ENCODE measurements at places on chromosomes 13 and 19.

GRCh38 chr13:29861694-29862110 is 11.3 kb upstream of the UBL3 start:
- DNase-seq, result no peak

DNA sequence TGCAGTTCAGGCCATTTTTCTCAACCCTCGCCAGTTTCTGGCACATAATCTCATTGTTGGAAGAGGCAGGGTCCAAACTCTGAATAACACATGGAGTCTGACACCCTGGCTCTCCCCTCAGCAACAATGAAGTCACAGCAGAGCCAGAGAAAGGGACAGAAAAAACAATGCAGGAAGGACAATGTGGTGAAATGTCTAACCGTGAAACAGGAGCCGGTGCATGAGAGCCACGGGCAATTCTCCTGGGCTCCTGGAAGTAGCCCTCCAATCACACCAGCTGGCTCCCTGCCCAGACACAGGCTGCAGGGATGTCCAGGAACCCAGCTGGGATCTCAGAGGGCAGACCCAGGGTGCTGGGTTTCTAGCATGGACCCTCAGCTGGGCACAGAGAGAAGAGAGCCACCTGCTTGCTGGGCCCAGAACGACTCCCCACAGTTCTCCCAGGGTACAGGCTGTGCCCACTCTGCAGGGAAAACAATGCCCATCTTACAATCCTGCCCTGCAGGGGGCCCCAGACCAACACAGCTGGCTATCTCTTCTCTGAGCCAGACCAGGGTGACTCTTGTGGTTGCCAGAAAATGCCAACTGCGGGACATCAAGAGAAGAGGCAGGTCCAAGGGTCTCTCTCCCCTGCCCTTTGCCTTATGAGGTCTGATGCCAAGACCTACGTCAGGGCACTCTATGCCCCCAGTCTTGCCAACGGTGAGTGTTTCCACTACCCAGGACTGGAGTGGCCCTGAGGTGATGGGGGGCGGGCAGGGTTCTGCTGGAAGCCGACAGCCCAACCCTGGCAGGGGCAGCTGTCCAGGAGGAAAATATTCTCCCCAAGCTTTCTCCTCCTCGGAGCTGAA is 64.5 kb downstream of the CEBPG start:
- DNase-seq, result no peak

DNA sequence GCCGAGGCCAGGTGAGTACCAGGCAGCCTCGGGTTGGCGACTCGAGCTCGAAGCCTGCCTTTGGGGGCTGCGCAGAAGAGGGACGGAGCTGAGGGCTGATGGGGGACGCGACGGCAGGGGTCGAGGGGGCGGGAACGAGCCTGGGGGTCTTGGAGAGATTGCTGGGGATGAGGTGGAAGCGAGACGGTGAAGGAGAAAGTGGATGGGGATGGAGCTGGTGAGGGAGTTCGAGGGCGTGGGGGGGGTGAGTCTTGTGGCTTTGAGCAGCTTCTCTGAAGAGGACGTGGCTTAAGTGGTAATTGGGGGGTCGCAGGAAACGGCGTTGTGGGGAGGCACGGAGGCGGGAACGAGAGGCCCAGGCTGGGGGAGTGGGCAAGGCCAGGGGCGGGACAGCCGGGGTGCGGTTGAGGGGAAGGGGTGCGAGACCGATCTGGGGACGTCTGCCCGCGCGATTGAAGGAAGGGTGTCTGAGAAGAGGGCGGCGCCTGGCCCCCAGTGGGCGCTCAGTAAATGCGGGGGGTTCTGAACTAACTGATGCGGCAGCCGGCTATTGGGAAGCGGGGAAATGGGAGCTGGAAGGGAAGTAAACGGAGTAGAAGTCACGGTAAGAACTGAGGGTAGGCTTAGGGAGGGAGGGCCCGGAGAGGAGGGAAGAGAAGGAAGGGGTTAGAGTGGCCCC is 426 bp downstream of the MYO9B start:
- DNase-seq, result no peak

DNA sequence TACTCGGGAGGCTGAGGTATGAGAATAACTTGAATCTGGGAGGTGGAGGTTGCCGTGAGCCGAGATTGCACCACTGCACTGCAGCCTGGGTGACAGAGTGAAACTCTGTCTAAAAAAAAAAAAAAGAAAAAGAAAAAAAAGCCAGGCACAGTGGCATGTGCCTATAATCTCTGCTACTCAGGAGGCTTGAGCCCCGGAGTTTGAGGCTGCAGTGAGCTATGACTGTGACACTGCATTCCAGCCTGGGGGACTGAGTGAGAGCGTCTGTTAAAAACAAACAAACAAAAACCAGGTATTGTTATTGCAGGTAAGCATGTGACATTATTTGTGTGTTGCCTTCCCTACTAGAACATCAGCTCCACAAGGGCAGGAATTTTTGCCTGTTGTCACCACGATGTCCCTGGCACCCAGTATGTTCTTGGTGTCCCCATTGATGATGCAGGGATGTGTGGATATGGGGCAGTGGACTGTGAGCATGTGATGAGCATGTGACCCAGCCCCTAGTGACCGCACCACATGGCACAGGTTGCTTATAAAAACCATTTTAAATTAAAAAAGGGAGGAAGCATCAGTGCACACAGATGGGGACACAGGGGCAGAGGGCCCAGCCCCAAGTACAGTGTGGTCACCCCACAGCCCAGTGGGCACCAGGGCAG is 1.6 kb upstream of the KANK2 start:
- DNase-seq, result no peak

DNA sequence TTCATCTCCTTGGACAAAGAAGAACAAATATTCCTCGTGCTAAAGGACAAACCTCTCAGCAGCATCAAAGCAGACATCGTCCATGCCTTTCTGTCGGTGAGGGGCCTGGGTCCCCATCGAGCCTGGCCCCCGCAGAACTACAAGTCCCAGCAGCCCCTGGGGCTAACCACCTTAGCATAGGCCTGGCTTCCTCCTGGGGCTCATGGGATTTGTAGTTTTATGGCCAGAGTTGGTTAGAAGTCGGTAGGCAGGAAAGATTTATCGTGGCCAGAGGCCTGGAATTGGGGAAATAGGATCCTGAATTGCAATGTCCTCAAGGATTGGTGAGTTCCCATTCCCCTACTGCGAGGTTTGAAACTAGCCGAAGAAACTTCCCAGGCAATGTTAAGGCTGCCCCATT is 19.6 kb downstream of the TMEM150B start:
- no peak for DNase-seq

DNA sequence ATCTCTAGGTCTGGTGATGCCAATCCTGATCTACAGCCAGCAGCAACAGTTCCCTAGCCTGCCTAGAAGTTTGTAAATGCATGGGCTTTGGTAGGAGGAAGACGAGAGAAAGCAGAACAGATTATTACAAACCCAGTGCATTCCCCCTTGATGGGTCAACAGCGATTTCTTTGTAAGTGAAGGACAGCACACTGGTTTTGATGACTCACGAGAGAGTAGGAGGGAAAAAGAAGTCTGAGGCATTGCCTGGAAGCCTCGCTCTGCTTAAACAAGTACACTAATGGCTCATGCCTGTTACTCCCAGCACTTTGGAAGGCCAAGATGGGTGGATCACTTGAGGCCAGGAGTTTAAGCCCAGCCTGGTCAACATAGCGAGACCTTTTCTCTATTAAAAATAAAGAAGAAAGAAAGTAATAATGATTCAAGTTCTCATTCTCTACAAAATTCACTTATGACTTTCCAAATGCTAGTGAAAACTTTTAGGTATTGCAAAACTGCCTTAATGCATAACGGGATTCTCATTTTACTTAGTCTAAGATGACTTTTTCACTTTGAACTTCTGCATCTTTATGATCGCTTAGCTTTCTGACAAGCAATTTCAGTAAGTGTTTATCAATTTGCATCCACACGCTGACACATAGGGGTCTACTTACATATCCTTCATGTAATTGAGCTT is 47.7 kb upstream of the USPL1 start:
- no peak for DNase-seq

GRCh38 chr19:40585241-40585981 is 8.7 kb downstream of the SHKBP1 start:
- no peak for DNase-seq

DNA sequence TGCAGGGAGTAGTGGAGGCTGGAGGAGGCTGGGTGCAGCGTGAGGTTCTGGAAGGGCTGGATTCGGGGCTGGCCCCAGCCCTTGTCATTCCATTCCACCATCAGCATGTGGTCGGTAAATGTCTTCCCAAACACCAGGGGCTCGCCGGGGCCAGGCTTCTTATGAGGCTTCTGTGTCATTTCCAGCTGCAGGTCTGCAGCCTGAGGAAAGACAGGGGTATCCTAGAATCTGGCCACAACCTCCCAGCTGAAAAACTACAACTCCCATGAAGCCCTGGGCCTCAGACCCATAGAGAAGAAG is 4.4 kb downstream of the BCAT2 start:
- no peak for DNase-seq

GRCh38 chr13:25095851-25096453 is at the start of gene PABPC3:
Gene PABPC3, plus strand, starts transcription at chr13:25096136. Its CDS starts 63 bp downstream, at chr13:25096199.
- no peak for DNase-seq

GRCh38 chr13:113432506-113433270 is 20.6 kb downstream of the ADPRHL1 start:
- no peak for DNase-seq

DNA sequence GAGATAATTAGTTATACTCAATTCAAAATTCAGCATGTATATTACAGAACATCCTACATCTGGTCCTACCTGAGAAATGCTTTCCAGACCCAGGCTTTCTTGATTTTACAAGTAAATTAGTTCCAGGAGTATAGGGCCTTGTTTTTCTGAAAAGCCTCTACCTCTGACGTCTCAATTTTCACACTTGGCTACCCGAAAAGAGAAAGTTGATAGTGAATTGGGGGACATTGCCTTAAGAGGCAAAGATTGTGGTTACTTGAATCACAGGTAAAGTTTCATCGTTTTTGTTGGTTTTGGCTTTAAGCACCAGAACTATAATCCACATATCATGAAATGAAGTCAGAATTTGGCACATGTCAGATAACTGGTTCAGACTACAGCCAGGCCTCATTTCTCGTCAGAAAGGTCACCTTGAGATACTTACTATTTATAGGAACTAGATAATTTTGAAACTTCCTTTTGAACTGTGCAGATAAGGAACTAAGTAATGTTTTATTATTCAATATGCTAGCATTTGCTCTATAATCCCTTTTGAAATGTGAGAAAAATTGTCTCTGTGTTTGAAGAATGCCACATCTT is 30.8 kb downstream of the FAM124A start:
- DNase-seq, result no peak

- DNase-seq, result no peak
Observed at GRCh38 chr13:90951663-90952062, 395.8 kb upstream of the MIR17HG start.

Data from esophagus squamous epithelium (tissue), 5 donors.